Effector CD4-positive, alpha-beta T cell (primary cell): ENCODE measurements at places on chromosomes 1 and 21.

GRCh38 chr21:43299441-43300277 is 127.3 kb downstream of the SIK1 start:
- DNase-seq, result no peak

- DNase-seq, result no peak
Observed at GRCh38 chr21:18518054-18518481, 114.5 kb upstream of the TMPRSS15 start.

DNA sequence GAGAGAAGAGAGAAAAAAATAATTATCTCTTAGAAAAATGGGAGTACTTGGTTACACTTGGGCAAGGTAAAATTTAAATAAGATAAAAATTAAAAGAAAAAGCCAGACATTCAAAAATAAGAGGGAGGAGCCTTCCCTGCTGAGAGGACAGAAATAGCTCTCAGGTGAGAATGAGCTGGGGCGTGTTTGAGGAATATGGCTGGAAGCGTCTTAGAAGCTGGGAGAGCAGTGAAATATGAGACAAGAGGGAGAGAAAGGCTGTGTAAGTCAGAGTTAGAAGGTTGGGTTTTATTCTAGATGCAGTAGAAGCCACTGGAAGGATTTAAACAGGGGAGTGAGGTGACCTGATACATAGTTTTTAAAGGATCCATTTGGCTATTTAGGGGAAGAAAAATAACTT is 154.2 kb upstream of the L1TD1 start:
- DNase-seq, result no peak

DNA sequence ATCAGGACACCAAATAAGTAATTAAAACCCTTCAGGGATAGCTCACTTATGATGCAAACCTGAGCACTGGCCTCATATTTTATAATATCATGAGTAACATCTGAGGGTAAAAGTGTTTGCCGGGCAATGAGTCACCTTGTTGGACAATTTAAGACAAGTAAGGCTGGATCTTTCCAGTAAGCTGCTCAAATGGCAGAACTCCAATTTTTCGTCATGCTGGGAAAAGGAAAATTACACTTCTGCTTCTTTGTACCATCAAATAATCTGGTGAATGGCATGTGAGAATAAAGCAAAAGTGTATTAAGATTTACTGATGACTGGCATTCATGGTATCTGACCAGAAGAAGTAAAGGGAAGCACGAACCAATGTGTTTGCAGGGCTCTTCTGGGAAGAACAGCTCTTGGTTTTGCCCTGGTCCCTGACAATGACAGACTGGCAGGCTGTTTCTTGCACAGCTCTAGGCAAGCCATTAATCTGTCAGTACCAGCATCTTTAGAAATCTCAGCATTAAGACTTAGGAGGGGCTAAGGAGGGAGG is 392.2 kb downstream of the VAV3 start:
- no peak for DNase-seq

DNA sequence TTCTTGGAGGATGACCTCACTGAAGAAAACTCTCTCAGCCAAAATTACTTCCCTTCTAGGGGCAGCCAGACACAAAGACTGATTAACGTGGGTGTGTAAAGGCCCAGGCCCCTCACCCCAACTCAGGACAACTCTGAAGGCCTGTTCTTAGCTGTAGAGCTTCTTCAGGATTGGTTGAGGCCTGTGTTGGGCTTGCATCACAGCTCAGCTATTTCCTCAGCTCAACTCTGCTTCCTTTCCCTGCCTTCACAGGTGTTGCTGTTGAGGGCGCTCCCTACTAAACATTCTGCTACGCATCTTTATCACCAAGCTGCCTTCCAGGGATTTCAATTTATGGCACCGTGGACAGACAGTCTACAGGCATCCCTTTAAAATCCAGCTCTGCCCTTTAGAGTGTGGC is 36.8 kb downstream of the MAB21L3 start:
- DNase-seq, result no peak

GRCh38 chr21:29719521-29719920 is 220.3 kb downstream of the GRIK1 start:
- no peak for DNase-seq

DNA sequence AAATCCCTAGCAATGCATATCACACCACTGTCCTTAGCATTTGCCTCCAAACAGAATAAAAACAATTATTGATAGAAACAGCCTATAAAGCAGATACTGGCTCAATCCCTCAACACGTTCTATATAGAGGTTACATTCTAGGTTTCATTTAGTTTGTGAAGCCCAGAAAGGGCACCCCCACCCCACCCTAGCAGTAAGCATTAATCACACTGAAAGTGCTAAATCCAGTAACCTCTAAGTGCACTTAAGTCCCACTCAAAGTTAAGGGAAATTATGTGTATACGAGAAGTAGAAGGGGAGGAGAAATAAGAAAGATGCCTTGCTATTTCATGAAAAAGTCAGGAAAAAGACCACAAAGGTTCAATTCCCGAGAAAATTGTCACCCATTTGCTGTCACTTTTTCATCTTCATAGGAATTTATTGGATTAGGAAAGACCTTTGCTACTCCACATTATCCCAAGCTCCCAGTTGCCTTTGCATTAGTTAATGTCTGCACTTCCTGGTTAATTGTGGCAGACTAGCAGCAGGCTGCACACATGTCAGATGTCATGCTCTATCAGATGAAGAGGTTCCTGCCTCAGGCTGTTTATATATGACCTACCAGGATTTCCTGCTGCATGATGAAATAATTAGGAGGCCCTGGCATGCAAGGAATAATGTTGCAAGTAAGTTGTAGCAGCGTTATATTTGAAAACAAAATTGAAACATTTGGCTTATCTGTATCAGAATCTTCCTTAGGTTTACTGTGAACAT is 54.5 kb upstream of the LHX8 start:
- no peak for DNase-seq

DNA sequence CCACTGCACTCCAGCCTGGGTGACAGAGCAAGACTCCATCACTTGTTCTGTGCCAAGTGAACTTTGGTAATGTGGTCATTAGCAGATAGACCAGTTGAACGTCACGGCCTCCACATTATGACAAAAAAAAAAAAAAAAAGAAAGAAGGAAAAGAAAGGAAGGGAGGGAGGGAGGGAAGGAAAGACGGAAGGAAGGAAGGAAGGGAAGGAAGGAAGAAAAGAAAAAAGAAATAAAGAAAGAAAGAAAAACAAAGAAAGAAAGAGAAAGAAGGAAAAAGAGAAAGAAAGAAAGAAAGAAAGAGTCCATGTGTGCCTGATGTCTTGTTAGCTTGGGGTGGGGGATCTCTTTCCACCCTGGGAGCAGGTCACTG is 45.3 kb downstream of the SIM2 start:
- no peak for DNase-seq

DNA sequence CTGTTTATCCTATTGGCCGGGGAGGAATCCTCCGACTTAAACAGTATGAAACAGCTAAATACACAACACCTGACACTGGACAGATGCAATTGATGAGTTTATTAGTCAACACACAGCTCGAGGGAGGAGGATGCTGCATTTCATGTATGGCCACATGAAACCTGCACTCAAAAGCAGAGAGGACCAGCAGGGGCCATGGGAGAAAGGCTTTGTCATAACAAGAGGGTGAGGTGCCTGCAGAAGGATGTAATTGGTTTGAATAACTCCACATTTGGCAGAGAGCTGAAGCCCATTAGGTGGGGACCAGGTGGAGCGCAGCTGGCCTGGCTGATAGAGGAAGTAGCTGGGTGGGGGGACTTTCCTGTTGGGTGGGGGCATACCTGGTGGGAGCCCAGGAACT is 599.1 kb downstream of the PTPRU start:
- no peak for DNase-seq

- no peak for DNase-seq
Observed at GRCh38 chr1:166840309-166841274, 1.3 kb downstream of the POGK start.

DNA sequence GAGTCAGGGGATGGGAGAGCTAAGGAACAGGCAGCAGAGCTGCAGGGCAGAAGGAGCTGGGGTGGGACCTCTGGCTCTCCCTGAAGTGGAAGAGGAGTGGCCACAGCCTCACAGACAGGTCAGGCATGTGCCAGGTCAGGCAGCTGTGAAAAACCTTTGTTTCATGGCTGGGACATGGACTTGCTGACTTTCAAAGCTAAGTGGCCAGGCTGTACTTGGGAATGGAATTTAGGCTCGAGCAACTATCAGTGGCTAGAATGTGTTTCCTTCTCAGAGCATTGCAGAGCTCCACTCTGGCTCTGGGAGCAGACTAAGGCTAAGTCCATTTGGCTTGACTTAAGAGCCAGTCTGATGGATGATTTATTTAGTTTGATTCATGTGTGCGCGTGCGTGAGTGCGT is 385.1 kb downstream of the LMX1A start:
- no peak for DNase-seq

GRCh38 chr1:33143698-33144097 is 38.1 kb downstream of the TRIM62 start:
- DNase-seq, result no peak

DNA sequence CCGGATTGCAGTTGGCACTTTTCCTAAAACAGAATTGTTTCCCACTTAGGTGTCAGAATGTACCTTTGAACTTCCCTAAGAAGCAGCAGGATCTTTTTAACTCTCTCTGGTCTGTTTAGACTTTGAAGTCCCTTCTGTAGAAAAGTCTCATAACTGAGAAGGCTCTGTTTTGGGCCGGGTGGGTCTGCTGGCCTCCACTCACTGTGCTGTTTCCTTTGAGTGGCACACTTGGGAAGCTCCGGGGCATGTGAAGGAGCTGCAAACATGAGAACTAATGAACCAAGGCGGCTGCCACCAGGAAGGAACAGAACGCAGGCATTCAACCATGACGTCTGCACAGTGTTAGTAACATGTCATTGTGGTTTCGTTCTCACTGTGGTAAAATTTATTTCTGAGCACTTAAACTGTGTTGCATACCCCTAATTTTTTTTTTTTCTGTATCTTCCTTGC is 19.5 kb upstream of the NCMAP start:
- peak; percentile 77 for DNase-seq

GRCh38 chr1:238582816-238583215 is 692.1 kb upstream of the ZP4 start:
- DNase-seq, result no peak

- DNase-seq, result no peak
Observed at GRCh38 chr1:157137046-157137407, 1.2 kb downstream of the ETV3 start.
